ENCODE measurements at places on chromosomes 13 and 19.

DNA sequence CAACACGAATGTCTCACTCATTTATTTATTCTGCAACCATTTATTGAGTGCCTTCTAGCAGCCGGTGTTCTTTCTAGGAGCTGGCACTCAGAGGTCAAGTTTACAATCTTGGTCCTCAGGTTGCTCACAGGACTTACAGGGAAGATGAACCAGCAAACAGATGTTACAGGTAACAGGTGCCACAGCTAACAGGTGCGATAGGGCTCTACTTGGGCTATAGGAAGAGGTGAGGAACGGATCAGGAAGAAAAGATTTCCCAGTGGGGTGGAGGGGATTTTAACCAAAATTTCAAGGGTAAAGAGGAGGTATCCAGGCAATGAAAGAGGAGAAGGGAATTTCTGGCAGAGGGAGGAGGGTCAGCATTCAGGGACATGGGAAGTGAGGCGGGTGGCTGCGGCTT is 87.3 kb upstream of the FARP1 start:
- no peak for DNase-seq

DNA sequence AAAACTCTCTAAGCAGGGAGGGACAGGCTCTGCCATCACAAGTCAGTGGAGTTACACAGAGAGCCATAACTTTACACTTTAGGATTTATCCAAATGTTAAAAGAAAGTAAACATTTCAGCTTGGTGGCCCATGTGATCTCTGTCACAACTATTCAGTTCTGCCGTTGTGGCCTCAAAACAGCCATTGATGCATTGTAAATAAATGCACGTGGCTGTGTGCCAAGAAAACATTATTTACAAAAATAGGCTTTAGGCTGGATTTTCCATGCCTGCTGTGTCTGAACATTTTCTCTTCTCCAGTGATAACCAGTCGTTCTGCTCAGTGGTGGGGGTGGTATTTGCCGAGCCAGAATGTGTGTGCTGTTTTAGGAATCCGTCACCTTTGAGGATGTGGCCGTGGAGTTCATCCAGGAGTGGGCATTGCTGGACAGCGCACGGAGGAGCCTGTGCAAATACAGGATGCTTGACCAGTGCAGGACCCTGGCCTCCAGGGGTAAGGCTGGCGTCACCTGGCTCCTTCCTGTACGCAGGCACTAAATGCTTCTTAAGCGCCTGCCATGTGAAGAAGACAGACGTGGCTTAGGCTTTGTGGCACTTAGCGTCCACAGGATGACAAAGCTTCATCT is 4.9 kb downstream of the ZNF333 start:
- DNase-seq: no peak

GRCh38 chr19:19343016-19343362 is 22.4 kb downstream of the MAU2 start:
- DNase-seq: no peak

- DNase-seq: no peak
Observed at GRCh38 chr13:102538938-102539337, 57.8 kb upstream of the TPP2 start.

- DNase-seq: no peak
Observed at GRCh38 chr13:40217675-40218074, 448.8 kb downstream of the FOXO1 start.

DNA sequence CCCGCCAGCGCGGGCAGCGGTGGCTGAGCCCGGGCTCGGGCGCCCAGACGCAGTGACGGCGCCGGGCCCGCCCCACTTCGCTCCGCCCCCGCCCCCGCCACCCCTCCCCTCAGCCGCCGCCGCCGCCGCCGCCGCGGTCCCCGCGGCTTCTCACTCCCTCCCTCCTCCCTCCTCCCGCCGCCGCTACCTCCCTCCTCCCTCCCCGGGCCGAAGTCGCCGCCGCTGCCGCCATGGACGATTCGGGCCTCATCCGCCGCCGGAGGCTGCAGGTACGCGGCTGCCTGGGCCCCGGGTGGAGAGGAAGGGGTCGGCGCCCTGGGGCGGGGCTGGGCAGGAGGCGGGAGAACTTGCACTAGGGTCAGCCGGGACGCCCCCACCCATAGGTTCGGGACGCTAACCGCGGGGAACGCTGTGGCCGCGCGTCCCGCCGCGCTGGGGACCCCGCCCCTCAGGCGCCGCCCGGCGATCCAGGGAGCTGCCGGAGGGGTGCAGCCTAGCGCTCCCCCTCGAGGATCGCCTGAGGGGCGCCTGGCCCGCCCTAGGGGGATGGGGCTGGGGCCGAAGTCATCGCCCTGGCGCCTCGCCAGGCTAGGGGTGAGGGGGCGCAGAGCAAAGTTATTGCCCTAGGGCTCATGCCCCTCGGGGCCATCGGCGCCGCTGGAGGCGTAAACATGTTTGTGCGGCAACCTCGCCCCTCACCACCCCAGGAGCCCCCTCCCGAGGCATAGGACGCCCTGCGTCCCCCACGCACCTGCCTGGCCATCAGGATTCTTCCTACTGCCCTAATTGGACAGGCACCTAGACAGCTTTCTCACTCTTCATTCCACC is 427 bp downstream of the RTBDN start:
- no peak for DNase-seq

- DNase-seq: no peak
Observed at GRCh38 chr13:38763446-38764381, 76.8 kb downstream of the FREM2 start.

Measured in AG09309 (cell line).